ENCODE measurements at places on chromosomes 6 and 20.

GRCh38 chr20:31573555-31574321 lies 31.4 kb upstream of the ID1 start:
- DNase-seq: peak; percentile 74

- peak; percentile 59 for DNase-seq
Observed at GRCh38 chr20:53148771-53149147, 176.6 kb downstream of the TSHZ2 start.

- DNase-seq: no peak
Observed at GRCh38 chr6:25794784-25795183, 37.1 kb downstream of the SLC17A1 start.

- peak; percentile 72 for DNase-seq
Observed at GRCh38 chr20:19408971-19409370, 196.5 kb downstream of the SLC24A3 start.

- DNase-seq: peak; percentile 69
Observed at GRCh38 chr6:37566111-37566949, 66.6 kb upstream of the CCDC167 start.

- peak; percentile 35 for DNase-seq
Observed at GRCh38 chr6:89348372-89348771, 4.2 kb downstream of the UBE2J1 start.

- DNase-seq: no peak
Observed at GRCh38 chr6:113143206-113143605, 713.9 kb upstream of the MARCKS start.

- no peak for DNase-seq
Observed at GRCh38 chr20:33298391-33298790, 15.4 kb downstream of the BPIFB1 start.

GRCh38 chr6:105484238-105485161 lies 81.6 kb upstream of the PREP start:
- DNase-seq: peak; percentile 81

DNA sequence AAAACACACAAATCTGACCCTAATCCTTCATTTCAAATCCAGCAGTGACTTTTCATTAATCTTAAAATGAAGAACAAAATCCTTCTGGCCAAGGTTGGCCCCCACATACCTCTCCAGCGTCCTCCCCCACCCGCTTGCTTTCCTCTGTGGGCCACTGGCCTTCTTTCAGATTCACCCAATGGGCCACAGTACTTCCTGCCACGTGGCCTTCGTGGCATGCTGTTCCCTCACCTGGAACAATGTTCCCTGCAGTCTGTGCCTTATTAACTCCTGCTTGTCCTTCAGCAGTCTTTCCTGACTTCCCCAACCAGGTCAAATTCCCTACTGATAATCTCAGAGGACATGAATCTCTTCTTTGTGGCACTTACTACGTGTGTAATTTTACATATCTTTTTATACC lies 5.3 kb upstream of the GTF2H4 start:
- no peak for DNase-seq

- DNase-seq: no peak
Observed at GRCh38 chr6:38714239-38715015, 684 bp upstream of the DNAH8 start.

DNA sequence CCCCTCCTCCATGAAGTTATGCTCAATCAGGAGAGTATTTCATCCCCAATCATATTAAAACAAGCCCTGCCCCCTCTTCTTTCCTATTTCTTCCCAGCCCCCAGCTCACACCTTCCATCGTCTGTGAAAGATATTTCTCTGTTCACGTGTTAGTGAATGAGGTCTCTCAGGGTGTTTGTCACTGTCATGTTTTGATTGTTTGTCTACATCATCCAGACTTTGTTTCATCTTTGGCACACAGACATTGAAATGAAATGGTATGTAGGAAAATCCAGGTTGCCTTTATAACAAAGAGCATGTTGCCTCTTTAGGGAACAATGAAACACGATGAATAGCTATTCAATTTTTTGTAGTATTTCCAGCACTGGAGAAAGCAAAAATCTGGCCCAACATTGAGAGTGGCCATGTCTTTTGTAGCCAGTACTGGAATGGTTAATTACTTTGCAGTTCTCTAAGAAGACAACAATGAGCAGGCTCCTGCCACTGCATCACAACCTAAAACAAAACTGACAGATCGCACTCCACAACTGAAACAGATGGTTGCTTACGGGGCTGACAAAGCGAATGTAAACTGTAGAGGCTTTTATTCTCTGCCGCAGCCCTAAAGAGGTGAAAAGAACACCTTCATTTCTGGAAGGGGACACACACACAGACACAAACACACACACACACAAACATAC lies 543.6 kb upstream of the CITED2 start:
- DNase-seq: no peak

DNA sequence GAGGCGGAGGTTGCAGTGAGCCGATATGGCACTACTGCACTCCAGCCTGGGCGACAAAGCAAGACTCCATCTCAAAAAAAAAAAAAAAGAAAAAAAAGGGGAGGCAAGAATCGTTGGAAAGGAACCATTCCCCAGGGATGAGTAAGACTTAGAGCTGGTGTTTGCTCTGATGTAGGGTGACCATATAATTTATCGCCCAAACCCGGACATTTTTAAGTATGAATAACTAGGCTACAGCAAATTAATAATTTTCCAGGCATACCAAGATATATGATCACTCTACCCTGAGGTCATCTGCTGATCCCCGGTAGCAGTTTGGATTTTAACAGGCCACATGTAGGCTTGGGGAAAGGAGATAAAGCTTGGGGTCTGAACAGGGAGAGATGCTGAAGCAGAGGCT lies 260.9 kb downstream of the BTBD9 start:
- peak; percentile 36 for DNase-seq

- no peak for DNase-seq
Observed at GRCh38 chr6:38495518-38495917, 144.2 kb downstream of the BTBD9 start.

- DNase-seq: no peak
Observed at GRCh38 chr6:42022755-42023384, 27.5 kb upstream of the TAF8 start.

GRCh38 chr6:13285705-13286104 lies 42.6 kb downstream of the TBC1D7 start:
- DNase-seq: no peak

- DNase-seq: no peak
Observed at GRCh38 chr6:57085471-57085870, 4.5 kb upstream of the ZNF451 start.

GRCh38 chr20:25345721-25346120 lies 44.9 kb downstream of the ABHD12 start:
- no peak for DNase-seq

DNA sequence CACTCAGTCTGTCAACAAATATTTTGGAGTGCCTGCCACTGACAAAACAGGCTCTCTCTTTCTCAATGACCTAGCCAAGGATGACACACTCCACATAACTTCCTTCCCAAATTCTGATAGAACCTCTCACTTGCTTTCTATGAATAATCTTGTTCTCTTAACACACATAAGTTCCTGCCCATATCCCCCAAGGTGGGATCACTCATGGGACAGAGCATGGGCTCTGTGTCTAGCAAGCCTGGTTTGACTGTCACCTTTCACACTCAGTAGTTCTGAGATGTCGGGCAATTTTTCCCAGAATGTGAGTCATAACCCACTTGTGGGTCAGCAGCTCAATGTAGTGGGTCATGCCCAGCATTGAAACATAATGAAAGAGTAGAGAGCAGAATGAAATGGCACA lies 78.1 kb downstream of the LRFN2 start:
- DNase-seq: peak; percentile 22

DNA sequence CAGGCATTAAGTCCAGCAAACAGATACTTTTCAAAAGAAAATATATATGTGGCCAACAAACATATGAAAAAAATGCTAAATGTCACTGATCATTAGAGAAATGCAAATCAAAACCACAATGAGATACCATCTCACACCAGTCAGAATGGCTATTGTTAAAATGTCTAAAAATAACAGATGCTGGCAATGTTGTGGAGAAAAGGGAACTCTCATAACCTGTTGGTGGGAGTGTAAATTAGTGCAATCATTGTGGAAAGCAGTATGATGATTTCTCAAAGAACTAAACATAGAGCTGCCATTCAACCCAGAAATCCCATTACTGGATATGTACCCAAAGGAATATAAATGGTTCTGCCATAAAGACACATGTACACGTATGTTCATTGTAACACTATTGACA lies 20.6 kb downstream of the KCNQ5 start:
- DNase-seq: no peak

- no peak for DNase-seq
Observed at GRCh38 chr6:42781546-42781795, 381 bp upstream of the BICRAL start.
